ENCODE measurements at places on chromosomes 7 and 10.

DNA sequence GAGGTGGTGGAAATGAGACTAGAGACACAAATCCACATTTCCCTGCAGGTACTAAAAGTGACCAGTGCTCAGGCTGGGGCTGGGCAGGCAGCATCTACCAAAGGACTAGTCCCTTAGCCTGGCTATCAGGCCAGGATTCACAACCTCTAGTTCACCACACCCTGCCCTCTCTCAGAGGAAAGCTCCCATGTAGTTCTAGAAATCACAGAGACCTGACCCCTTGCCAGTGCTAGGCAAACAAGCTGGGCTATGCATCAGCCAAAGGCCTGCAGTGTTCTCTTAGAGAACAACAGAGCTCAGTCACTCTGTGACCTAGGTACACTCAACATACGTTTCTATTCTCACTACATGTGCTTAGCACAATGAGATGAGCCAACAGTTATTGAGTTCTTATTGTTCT lies 26.7 kb upstream of the LRRC4 start:
- DNase-seq = no peak

- DNase-seq = no peak
Measured at GRCh38 chr10:94757916-94758315, 4.6 kb upstream of the CYP2C19 start.

DNA sequence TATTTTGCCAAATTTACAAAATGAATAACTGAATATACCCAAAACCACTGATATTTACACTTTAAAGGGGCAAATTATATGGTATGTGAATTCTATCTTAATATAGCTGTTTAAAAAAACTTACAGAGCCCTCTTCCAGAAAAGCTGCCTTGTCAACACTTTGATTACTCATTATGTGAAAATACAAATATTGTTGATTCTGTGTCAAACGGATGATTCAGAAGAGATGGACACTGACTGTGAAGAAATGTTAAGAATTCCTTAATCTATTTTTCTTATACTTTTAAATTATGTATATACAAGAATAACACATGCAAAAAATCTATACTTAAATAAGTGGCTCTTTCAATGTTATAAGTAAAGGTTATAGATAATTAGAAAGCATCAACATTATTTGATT lies 41.5 kb downstream of the SMURF1 start:
- no peak for DNase-seq

DNA sequence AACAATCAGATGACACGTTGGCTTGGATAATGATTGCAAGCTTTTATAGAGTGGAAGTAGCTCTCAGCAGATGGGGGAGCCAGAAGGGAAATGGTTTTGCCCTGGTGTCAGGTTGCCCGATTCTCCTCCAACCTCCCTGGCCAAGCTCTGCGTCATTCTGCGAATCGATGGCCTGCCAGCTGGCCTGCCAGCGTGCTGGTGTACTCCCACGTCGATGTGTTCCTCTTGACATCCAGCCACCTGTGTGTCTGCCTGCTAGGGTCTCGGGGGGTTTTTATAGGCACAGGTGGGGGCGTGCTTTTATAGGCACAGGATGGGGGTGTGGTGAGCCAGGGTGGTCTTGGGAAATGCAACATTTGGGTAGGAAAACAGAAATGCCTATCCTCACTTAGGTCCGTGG lies 4.6 kb downstream of the NET1 start:
- DNase-seq = no peak

GRCh38 chr10:129626796-129627435 lies 159.9 kb downstream of the MGMT start:
- no peak for DNase-seq

GRCh38 chr10:48765527-48765926 lies 80.9 kb downstream of the WDFY4 start:
- DNase-seq = no peak

DNA sequence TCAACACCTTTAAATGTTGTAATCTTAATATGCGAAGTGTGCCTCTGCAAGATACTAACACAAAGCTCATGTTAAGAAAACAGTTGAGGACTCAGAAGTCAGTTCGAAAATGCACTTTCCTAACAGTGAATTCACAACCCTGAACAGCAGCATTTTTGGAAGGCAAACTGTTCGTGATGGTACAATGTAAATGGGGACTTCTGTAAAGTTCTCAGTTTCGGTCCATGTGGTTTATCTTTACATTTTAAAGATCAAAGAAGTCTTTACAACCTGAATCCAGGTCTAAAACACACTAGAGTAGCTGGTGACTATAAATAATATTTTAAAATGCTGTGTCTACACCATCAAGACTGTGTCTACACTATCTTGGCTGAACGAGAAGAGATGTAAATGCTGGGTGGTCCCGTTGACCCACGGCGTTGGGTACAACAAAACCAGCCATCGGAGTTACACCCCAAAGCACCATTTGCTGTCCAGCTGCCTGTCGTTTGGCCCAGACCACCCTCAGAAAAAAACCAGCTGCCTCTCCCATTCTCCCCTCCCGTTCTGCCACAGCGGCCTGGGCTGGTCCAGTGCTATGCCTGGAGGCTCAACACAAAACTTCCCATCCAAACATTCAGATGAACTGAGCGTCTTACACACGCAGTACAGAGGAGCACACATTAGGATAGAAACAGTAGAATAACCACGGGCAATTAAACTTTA lies 42.9 kb downstream of the MKI67 start:
- DNase-seq = no peak

DNA sequence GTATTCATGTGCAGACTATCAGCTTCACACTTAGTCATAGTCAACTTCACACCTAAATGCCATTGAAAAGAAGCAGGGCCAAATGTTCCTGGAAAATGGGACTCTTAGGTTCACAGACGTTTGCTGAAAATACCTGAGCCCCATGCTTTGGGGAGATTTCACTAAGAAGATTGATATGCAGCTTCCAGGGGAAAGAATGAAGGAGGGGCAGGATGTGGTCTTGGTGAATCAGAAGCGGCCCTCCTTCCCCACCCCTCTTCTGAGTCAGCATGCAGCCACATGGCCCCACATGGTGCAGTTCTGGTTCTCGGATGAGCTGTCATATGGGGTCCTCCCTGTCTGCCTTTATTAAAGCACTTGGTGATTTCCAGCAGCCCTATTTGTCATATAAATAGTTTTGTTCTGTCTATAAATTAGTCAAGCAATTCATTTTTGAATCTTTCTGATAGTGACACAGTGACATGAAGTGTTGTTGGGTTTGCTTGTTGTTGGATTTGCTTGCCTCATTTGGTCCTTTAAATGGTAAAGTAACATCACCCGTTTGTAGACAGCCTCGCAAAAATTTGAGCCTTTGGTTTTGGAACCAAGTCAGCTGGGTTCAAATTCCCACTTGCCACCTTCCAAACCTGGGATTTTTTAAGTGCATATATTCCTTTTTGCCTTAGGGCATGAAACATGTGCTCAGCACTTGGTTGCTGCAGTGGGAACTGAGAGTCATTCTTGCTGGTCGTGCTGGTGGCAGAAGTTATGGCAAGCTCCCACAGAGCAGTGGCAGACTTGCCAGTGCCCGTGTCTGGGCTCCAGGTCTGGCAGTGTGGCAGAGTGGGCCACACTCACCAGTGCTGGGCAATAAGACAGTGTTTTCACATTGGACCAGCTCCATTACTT lies 68.1 kb upstream of the CDK6 start:
- DNase-seq = peak; percentile 79

DNA sequence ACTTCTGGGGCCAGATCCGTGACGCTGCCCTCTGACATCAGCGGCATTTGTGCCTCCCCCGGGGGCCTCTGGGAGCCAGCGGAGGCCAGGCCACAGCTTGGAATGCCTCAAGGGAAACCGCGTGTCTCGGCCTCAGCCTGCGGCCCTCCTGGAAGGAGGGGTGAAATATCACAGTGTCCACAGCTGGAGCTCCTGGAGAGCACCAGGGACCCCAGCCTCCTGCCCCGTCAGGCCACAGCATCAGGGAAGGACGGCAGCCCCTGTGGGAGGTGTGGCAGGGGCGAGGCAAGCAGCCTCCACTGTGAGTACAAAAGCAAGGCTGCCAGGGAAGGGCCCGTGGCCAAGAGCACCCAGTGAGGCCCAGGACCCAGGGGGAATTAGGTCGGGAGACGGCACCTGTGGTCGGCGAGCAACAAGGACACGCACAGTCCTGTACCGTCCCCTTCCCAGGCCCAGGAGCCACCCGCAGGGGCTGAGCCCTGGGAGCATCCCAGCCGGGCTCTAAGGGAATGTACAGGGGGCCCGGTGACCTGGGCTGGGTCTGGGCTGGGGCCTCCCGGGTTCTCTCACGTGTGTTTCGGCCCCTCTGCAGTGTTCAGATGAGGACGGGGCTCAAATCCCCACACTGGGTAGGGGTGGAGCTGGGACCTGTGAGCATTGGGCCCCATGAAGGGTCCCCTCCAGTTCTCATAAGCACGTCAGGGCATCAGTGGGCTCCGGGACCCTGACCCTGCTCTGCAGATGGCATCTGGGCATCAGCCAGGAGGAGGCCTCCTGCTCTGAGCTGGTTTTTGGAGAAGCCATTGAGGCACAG lies 18.7 kb upstream of the KNDC1 start:
- no peak for DNase-seq

DNA sequence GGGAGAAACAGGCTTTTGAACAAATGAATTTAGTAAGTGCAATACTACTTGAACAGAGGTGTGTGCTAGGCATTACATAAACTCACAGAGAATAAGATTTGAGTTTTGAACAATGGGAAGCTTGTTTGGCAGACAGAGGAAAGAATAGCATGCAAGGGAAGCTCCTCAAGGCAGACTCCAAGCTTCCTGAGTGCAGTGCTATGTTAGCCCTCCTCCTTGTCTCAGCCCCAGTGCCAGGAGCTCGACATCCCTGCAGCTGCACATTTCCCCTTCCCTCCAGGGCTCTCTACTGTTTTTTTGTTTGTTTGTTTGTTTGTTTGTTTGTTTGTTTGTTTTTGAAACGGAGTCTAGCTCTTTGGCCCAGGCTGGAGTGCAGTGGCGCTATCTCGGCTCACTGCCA lies 237.5 kb downstream of the IPMK start:
- DNase-seq = no peak

DNA sequence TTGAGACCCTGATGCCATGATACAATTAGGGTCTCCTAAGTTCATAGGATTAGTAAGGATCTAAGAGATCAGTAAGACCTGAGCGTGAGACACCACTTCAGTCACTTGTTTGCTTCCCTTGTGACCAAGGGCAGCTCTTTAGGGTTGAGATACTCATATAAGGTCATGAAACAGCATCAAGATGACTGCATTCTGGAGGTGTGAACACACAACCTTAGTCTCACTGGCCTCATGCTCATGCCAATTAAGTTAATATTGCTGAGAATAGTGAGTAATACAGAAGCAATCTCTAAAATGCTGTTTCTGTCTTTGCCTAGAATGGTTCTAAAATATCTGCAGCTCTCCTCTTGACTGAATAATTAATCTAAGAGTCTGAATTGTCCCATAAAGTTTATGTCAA lies 39.6 kb upstream of the KLHL7 start:
- no peak for DNase-seq

DNA sequence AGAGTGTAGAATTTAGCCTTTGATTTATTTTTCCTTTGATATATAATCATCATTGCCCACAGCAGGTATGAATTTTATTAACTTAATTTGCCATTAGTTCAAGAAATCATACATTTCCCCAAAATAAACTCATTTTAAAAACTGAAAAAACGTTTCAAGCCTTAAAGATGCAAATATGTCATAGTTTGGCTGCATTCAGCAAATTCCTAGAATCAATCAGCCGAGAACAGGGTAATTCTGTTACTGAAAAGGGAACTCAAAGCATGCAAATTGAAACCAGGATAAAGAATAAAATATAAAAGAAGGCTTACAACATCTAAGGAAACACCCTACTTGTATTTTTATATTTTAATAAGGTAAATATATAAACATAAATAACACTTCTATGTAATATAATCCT lies 233.8 kb upstream of the PRKCQ start:
- DNase-seq = no peak

- no peak for DNase-seq
Measured at GRCh38 chr7:104851268-104851667, 162.7 kb upstream of the KMT2E start.

GRCh38 chr10:14150526-14150925 lies 180.2 kb downstream of the FRMD4A start:
- no peak for DNase-seq

DNA sequence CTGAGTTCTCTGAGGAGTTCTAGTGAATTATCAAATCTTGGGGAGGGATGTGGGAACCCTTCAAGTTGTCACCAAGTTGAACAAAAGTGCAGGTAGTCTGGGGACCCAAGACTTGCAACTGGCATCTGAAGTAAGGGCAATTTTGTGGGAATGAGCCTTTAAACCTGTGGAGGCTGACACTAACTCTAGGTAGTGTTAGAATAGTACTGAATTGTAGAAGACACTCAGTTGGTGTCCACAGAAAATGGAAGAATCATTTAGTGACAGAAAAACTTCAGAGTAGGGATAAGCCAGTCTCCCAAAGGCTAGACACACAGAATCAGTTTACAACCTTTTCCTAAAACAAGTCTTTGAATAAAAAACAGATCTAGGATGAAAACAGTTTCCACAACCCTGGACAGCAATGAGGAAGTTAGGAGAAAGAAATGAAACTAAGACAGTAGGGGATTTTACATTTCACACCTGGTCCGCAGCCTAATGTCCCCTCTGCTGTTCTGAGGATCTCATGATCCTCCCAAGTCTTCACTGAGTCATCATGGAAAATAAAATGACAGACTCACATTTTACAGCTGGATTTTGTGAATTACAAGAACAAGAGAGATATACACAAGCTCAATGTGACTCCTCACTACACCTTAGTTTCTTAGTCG lies 23.0 kb upstream of the ING3 start:
- DNase-seq = no peak

DNA sequence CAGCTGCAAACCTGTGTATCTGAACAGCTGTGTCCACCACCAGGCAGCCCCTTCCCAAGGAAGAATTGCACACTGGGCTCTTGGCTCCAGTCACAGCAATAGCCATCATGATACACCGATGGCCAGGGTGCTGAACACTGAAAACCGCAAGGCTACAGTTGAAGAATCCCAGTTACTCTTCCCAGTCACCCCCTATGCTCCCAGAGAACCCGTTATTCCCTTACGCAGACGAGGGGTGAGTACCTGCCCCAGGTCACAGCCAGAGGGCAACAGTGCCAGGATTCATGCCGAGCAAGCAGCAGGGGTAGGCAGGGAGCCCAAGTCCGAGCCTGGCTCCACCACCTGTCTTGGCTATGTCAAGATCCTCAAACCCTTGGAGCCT lies 57.8 kb downstream of the RASGEF1A start:
- DNase-seq = no peak

- DNase-seq = peak; percentile 50
Measured at GRCh38 chr7:128427289-128427891, 17.6 kb upstream of the IMPDH1 start.
